ENCODE measurements at places on chromosomes 12 and 14.

- no peak for DNase-seq
These were observed 20.2 kb downstream of the FGD4 start for GRCh38 chr12:32419520-32419960.

DNA sequence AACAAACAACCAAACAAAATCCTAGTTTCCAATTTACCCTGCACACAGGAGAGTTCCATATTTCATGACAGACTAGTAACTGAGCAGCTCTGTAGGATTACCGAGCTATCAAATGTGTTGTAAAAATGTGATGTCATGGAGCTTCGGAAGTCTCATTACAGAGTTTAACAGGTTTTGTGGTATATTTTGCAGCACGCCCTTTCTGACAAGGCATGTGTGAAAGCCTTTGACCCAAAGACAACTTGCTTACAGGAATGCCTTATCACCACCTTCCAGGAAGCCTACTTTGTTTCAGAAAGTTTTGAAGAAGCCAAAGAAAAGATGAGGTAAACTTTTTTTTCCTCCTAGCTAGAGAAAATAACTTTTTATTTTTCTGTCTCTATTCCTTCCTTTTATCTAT, 92.4 kb downstream of the TPH2 start:
- DNase-seq = no peak

DNA sequence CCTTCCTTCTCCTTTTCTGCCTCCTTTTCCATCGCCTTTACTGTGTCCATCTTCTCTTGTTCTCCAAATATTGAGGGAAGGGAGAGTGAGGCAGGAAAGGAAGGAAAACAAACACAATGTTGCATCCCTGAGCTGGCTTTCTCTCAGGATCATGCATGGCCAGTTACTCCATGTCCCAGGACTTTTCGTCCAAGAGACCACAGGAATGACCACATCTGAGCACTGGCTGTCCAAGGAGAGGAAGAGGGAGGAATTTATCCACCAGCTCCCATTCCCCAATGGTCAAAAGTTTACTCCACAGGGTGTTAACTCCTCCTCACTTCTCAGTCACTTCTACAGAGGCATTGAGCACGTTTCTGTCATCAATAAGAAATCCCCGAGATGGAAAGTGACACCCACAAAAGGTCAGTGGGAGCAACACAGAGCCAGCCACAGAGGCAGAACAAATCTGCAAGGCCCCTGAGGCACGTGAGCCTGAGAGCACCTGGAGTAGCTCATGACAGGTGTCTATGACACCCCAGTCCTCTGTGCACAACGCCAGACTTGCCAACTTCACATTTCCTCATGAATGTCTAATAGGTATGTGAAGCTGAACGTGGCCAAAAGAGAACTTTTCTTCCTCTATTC, 177.3 kb upstream of the NUDT4 start:
- DNase-seq = no peak

GRCh38 chr12:93336291-93336741, 41.4 kb upstream of the NUDT4 start:
- no peak for DNase-seq

- no peak for DNase-seq
These were observed 1277.3 kb downstream of the SLC16A7 start for GRCh38 chr12:60872850-60873713.

DNA sequence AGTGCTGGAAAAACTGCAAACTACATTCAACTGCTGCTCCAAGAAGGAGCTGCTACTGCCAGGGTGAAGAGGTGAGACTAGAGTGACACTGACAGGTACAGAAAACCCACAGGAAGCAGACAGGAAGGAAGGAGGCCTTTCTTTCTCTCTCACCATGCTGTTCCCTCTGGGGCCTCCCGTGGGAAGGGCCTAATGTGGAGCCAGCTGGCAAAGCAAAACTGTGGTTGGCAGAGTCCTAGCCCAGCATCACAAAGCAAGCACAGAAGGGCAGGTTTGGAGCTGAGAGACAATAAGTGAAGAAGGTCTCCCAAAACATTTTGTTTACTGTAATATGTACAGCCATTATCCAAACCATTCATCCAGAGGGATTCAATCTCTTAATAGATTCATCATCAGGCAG, 122.5 kb upstream of the MAX start:
- no peak for DNase-seq

GRCh38 chr12:107115119-107115518, 21.8 kb upstream of the CRY1 start:
- DNase-seq = no peak

- DNase-seq = no peak
These were observed 3.4 kb downstream of the SPX start for GRCh38 chr12:21529456-21529855.

- no peak for DNase-seq
These were observed 13.5 kb downstream of the DGLUCY start for GRCh38 chr14:91127401-91127801.

GRCh38 chr14:79175671-79176070, 1005.5 kb downstream of the NRXN3 start:
- no peak for DNase-seq
